Stimulated activated naive B cell treated with anti-CD40 and anti-IgM and Interleukin-4, amounts not matched to agents 10 μg/mL and 1 μg/mL and 100 μg/mL, for 72 hours (primary cell): ENCODE measurements at places on chromosomes 4 and X.

- DNase-seq = no peak
Measured at GRCh38 chrX:7570432-7571029, 272.4 kb upstream of the VCX start.

DNA sequence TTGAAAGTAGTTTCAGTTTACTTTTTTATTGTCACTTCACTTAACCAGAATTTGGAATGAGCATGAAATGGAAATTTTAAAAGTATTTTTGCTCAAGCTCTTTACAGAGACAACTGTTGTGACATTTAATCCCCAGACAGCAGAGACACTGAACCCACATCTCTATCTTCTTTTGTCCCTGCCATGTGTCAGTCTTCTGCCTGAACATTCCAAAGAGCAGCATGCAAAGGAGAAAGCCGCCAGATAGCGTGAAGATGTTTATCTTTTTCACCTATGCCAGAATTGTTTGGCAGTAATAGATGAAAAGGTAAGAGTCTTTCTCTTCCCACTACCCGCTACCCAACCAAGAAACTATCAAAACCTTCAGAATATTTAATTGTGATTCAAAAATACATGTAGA lies 46.8 kb downstream of the NDNF start:
- DNase-seq = no peak

GRCh38 chr4:16206301-16206700 lies 20.0 kb downstream of the TAPT1 start:
- DNase-seq = no peak

GRCh38 chr4:14965071-14965470 lies 37.2 kb upstream of the CPEB2 start:
- DNase-seq = no peak

GRCh38 chr4:189548484-189549125 lies 392.1 kb upstream of the FRG1 start:
- DNase-seq = no peak

DNA sequence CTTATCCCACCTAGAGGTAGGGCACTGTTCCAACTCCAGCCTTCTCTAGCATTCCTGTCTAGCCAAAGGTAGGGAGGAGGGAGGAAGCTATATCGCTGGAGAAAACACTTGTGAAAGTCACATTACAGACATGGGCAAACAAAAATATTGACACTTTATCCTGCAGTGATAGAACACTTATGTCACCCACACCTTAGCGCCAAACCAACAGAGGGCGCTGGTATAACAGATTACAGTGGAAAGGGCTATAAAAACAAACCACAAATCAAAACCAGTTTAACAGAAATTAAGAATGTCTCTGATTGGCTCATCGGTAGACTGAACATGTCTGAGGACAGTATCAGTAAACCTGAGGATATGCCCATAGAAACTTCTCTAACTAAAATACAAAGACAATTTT lies 451.3 kb downstream of the TLL1 start:
- DNase-seq = no peak

DNA sequence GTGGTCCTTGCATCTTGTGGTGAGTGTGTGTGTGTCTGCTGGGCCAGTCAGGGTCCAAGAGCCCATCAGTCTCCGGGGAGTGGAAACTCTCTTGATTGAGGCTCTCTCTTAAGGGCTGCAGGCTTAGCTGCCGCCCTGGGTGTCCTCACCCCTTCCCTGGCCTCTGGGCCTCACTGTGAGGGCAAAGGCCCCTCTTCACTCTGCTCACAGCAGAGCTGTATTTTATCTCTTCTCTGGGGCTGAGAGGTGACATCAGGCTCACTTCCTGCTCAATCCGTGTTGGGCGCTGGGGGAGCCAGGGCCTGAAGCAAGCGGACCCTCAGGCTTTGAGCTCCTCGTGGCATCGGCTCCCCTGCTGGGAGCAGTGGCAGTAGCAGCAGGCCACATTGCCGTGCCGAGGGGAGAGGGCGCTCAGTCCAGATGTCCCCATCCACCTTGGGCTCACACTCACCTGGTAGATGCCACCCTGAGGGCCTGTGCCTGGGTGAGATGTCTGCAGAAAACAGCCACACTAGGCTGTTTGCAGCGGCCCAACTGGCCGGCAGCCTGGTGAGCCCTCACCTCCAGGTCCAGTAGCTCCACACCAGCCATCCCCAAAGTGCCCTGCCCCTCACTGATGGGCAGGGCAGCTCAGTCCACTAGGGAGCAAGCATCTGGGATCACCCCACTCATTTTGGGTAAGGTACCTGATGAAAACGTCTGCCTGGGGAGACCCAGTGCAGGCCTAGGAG lies 24.7 kb upstream of the PRPS1 start:
- DNase-seq = no peak

DNA sequence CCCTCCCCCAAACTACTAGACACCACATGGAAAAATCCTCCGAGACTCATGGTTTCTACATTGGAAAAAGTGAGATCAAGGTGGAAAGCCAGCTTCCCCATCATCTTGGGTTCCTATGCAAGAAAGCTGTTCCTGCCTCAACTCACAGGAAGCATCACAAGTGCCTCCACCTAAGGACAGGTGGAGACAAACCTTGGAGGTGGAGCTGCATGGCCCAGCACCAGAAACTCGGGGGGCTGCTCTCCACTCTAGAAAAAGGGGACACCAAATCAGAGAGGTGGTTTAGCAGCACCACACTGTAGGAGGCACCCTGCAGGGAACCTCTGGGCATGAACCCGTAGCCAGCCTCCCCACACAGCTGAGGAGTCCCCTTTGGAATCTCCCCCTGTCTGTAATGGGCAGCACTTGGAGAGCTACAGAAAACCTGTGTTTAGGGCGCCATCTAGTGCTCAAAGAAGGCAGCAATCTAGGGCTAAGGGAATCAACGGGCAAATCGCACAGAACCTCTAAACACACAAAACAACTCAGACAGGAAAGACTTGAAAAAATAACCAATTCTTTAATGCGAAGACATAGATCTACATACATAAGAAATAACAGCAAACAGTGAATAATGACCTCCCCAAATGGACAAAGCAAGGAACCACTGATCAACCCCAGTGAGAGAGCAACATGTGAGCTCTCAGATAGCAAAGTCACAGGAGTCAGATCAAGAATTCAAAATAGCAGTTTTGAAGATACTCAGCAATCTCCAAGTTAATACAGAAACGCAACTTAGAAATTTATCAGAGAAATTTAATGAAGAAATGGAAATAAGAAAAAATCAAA lies 37.0 kb upstream of the ZBTB33 start:
- DNase-seq = peak; percentile 41

DNA sequence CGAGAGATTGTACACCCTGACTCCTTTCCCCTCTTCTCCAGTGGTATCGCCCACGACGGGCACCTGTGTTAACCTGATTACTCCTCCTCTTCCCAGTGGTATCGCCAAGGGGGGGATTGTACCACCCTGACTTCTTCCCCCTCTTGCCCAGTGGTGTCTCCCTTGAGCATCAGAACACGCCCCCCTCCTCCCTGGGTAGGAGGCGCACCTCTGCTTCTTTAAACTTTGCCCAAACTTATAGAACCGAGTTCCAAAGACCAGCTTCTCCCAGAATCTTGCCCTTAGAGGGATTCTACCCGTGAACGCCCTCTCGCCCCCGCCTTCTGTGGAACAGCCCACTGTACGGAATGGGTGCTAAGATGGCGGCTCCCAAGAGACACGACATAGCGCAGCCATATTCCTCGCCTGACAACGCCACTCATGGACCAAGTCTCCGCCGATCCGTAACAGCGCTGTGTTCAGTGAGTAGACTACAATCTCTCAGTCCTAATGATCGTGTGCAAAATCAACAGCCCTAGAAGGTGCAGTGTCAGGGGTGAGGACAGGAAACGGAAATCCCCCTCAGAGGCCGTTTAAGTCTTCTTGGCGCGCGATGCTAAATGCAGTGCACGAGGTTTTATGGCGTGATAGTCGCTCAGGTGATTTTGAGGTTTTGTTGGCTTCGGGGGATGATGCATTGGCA lies 4.2 kb upstream of the ZNF157 start:
- DNase-seq = peak; percentile 66

GRCh38 chr4:76688619-76689144 lies 209.3 kb downstream of the SOWAHB start:
- DNase-seq = no peak

DNA sequence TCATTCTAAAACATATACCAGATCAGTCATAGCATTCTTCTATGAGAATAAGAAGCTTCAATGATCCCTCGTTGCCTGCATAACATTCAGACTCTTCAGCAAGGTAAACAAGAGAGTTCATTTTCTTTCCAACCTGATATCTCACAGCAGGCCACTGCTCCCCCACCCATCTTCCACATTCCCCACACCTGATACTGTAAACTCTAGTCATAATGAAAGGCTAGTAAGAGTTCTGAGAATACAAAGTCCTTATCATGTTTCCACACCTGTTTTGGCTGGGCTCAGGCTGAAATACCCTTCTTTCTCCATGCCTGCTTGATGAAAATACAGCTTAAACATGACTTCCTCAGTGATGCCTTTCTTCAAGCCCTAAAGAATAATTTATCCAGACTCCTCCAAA lies 2.3 kb upstream of the AASDH start:
- no peak for DNase-seq

DNA sequence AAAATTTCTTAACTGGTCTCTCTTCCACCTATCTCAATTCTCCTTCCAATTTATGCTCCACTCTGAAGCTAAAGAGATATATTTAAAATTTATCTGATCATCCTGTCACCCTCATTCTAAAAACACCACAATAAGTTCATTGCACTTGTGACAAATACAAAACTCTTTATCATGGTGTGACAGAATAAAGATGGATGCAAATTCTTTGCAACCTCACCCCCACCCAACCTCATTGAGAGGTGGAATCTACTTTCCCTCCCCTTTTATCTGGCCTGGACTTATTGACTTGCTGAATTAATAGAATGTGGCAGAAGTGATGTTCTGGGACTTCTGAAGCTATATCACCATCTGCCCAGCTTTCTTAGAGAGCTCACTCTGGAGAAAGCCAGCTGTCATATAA lies 46.5 kb downstream of the IDS start:
- no peak for DNase-seq

DNA sequence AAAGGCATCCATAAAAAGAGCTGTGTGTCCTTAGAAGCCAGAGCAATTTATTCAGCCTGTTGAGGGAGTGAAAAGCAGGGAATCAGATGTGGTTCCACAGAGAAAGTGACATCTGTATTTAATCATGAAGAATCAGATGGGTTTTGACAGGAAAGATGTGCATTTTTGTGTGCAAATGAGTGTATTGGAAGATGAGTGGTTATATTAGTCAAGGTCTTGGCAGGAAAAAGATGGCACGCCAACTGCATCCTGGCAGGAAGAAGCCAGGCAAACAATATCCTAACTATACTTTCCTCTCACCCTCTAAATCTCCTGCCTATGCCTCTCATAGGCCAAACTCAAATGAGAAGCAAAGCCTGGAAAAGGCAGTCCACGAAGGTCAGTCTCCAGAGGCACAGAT lies 59.1 kb downstream of the SCFD2 start:
- no peak for DNase-seq

- DNase-seq = no peak
Measured at GRCh38 chr4:107939307-107939706, 8.0 kb downstream of the CYP2U1 start.

DNA sequence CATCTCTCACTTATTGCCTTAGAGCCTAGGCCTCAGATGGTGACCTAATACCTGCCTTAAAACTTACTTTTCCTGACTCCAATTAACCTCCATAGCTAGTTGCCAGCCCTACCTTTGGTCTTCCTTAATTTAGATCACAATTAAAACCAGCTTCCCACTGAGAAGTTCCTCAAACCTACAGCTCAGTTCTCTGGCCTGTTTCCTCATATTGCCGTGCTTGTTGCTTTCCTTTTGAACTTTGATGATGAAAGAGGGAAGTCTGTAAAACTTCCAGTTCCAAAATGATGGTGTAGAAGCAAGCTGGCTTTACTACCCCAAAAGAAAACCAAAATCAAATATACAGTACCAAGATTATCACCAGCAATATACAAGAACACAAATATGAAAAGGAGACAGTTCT lies 28.9 kb upstream of the CAMK2D start:
- no peak for DNase-seq
